ENCODE measurements at places on chromosomes 1 and 21.

- no peak for DNase-seq
Observed at GRCh38 chr1:228349701-228350171, 56.9 kb downstream of the TRIM11 start.

GRCh38 chr1:226296911-226297310 lies 12.1 kb downstream of the LIN9 start:
- DNase-seq = no peak

- no peak for DNase-seq
Observed at GRCh38 chr1:153678519-153679336, at the start of gene NPR1. Gene NPR1 (plus strand): TSS chr1:153678688. CDS start chr1:153679109, 421 bp downstream.

GRCh38 chr1:230878591-230878990 lies 10.3 kb upstream of the C1orf198 start:
- no peak for DNase-seq

- no peak for DNase-seq
Observed at GRCh38 chr1:67691712-67692111, 6.7 kb downstream of the GADD45A start.

GRCh38 chr1:100810360-100810759 lies 84.3 kb downstream of the EXTL2 start:
- no peak for DNase-seq

DNA sequence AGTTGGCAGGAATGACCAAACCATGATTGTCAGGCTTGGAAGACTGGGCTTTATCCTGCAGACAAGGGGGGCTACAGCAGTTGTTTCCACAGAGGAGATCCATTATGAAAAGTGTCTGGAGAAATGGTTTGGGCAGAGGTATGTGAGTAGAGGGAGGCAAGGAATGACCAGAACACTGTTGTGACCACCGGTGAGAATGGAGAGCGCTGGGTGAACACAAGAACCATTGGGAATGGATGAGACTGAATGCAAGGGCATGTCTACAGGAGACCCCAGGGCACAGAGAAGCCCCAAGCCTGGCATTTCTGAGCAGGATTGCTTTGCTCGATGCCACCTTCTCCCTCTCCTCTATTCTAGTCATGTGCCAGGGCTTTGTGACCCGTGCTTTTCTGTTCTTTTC lies 125.1 kb downstream of the CACNA1E start:
- no peak for DNase-seq

GRCh38 chr1:43760745-43761317 lies 53.5 kb downstream of the ST3GAL3 start:
- DNase-seq = no peak

- no peak for DNase-seq
Observed at GRCh38 chr1:198922638-198923430, 284.0 kb downstream of the PTPRC start.

GRCh38 chr1:5970610-5971273 lies 21.5 kb downstream of the NPHP4 start:
- DNase-seq = no peak
